NCI-H2081 (cell line): ENCODE measurements at places on chromosomes 11 and 22.
A peak's percentile ranks its signal among the peaks of the same experiment; 100 is the strongest.

DNA sequence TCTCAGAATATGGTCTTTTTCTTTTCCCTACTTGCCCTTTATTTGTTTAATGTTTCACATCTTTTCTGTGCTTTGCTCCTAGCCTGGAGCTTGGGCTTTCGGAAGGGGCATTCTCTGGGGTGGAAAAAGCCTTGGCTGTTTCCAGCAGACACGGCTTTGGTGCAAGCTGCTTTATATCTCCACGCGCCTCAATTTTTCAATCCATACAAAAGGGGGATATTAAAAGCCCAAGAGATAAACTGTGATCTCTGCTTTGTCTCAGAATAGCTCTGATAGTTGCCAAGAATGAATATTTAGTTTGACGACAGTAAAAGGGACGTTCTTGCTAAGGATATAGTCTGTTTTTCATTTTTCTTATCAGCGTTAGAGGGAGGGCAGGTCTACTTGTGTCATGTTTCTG, 194.0 kb upstream of the KIRREL3 start:
- DNase-seq, result no peak

GRCh38 chr22:29146091-29146560, 59.6 kb upstream of the EMID1 start:
- DNase-seq, result no peak

DNA sequence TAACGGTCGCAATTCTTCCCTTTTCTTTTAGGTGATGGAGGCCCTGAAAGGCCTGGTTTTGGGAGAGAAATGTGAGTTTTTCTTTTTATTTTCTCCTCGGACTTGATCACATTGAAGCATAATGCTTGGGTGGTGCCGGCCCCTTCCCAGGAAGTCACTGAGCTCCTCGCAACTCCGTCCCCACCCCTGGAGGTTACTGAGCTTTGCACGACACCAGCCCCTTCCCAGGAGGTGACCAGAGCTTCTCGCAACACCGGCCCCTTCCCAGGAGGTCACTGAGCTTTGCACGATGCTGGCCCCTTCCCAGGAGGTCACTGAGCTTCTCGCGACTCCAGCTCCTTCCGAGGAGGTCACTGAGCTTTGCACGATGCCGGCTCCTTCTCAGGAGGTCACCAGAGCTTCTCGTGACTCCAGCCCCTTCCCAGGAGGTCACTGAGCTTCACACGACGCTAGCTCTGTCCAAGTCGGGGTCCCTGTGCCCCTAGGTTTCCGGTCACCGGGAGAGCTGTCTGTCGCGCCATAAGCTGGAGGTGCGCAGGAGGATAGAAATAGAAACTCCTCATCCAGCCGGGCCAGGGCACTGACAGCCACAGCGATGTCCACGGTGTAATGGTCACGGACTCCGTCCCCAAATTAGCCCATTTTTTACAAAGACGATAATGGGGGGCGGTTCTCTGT, 586.4 kb downstream of the BRD1 start:
- DNase-seq, result no peak

- DNase-seq, result peak; percentile 21
These were observed at the start of gene MMP10 for GRCh38 chr11:102780491-102780918. MMP10 (minus strand) TSS chr11:102780628; CDS start chr11:102780591, 37 bp downstream.

- no peak for DNase-seq
These were observed 8.4 kb downstream of the DAGLA start for GRCh38 chr11:61688365-61689163.

GRCh38 chr11:34585304-34585734, 35.6 kb upstream of the EHF start:
- no peak for DNase-seq

DNA sequence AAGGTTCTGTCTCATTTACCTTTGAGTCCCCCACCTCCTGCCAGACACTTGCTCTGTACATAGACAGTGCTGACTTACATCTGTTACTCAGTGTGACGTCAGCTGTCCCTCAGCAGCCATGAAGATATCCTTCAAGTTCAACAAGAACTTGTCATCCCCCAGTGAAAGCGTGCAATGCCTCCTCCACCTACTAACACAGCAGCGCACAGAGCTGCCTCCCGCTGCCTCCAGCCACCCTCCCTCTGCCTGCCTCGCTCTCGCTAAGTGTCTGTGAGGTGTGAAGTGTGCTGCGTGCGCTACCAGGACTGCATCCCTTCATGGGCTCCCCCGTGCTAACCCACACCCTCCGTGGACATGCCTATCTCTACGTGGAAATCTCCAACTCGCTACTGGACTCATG, 621.4 kb downstream of the BRD1 start:
- DNase-seq, result no peak

GRCh38 chr11:119166368-119167076, 2.0 kb upstream of the NLRX1 start:
- no peak for DNase-seq

GRCh38 chr11:47995360-47995769, 15.0 kb downstream of the PTPRJ start:
- no peak for DNase-seq

- no peak for DNase-seq
These were observed 655.2 kb downstream of the TBC1D22A start for GRCh38 chr22:47417699-47418098.

- DNase-seq, result no peak
These were observed 223.2 kb downstream of the BLID start for GRCh38 chr11:121892863-121893262.

GRCh38 chr22:22167791-22168189, 76.8 kb upstream of the VPREB1 start:
- peak; percentile 4 for DNase-seq

DNA sequence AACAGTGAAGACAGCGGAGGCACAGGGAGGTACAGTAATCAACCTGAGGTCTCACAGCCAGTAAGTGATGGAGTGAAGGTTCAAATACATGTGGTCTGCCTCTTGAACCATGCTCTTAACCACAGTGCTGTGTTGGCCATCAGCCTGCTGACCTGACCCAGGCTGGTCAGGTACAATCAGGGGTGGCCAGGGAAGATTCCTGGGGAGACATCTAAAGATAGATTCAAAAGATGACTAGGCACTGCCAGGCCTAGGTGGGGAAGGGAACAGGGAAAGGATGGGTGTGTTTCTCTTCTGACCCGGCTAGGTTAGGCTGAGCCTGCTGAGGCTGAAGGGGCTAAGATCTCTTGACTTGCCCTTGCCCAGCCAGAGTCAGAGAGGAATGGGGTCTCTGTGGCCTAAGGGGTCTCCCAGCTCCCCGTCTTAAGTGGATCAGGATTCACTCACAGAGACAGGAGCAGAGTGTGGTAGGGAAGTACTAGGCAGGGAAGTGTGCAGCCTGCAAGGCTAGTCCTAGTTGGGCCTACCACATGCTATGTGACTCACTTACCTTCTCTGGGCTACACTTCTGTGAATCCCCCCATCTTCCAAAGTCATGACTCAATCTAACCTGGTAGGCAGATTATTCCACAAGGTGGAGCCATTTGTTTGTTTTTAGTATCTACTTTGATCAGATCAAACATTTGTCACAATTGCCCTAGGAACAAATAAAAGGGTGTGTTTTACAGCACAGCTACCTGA, 10.4 kb upstream of the SREBF2 start:
- DNase-seq, result peak; percentile 30

DNA sequence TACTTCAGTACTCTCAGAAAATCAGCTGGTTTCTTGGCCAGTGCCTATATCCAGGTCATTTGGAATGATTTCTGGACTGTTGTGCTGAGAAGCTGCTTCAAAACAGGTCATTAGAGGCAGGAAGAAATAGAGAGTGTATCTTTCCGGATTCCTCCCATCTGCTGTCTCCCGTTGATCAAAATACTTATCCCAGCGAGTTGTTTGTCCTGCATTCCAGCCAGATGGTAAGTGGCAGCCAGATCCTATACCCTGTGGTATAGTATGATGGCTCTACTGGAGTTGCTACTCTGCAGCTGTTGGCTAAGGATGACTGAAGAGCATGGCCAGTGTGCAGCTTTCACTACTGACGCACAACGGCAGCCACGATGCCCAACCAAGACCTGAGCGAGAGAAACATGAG, 560.9 kb upstream of the ANO5 start:
- no peak for DNase-seq

DNA sequence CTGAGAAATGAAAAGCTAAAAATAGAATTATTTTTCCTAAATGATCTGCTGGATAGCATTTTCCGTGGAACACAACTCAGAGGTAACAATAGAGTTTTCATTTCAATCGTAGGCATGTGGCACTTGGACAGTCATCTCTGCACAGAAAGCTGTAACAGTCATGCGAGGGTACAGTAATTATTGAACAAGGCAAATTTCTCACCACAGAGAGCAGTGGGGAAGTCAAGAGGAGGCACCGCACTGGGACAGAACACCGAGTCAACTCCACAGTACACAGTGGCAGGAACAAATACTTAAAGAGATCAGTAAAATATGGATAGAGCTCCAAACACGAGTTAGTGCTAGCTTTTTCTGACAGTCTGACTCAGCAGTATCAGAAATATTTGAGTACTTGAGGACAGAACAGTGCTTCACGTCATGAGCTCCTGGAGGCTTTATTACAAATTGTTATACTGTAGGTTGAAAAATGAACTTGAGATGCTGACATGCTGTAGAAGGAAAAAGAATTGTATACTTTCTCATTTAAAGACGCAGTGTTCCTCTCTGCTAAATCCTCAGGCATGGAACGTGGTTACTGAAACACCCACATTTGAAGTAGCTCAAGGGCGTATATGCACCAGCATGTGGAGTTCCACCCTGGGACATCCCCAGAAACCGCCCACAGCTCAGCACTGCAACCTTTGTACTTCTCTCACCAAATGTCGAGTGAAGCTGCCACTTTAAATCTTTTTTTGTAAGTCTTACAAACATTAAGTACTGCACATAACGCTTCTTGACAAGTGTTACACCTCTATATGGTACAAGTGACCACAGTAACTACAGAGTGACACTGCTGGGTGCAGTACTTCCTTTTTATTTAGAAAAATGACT, 27.4 kb upstream of the YPEL1 start:
- no peak for DNase-seq

- DNase-seq, result no peak
These were observed 11.7 kb downstream of the RNF141 start for GRCh38 chr11:10529279-10529678.

DNA sequence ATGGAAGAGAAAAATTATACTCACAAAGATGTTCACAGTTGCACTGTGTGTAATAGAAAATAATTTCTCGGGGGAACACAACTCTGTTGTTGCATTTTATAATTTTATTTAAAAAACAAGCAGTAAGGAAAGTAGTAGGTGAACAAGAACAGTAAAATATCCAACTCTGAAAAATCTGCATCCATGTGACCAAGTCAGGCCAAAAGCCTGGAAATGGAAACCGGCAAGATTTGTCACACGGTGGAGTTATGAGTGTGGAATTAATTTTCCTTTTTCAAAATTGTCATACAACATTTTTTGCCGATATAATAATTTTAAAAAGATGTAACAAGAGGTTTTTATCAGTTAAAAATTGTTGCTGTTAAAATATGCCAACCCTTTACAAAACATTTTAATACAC, 1421.5 kb downstream of the BRD1 start:
- no peak for DNase-seq

- DNase-seq, result no peak
These were observed 17.8 kb upstream of the KCNJ11 start for GRCh38 chr11:17406082-17406817.

DNA sequence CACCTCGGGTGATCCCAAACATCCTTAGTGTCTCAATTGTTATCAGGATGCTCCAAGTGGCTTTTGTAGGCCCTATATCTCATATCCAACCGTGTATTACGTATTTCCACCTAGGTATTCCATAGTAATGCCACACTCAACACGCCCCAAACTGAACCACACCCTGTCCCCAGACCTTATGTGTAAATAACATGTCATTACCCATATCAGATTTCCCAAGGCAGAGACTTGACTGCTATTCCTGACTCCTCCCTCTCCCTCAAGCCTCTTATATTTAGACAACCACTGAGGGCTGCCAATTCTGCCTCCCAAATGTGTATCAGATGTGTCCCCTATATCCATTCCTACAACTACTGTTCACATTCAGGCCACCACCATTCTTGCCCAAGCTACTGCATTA, 132.8 kb upstream of the NCAM1 start:
- DNase-seq, result no peak

DNA sequence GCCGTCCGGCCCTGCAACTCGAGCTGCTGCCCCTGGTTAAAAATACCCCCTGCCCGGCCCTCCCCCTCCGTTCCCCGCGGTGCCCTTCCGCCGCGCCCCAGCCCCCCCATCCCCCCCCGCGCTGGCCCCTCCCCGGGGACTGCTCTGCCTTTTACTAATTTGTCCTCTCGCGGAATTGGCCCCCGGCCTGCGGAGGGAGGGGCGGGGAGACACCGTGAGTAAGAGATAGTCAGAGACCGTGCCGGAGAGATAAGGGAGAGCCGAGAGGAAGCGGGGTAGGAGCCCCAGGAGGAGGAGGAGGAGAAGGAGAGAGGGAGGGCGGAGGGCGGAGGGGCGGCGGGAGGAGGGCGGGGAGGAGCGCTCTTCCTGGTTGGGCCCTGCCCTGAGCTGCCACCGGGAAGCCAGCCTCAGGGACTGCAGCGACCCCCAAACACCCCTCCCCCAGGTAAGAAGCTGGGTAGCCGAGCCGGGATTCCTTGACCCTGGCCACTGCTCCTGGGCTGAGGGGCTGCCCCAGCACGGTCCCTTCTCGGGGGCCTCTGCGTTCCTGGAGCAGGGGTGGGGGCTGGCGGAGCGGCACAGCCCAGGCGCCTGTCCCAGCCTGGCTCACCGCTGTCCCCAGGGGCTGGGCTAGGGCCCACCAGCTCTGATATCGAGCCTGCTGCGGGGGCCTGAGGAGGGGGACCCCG, at the start of gene CAPN1:
TSS of gene CAPN1 (plus strand) at position 360 of the 689 bp plus-strand sequence. CDS start 774 bp downstream, outside the sequence.
- peak; percentile 63 for DNase-seq

GRCh38 chr11:28874706-28875105, 766.5 kb downstream of the METTL15 start:
- DNase-seq, result no peak

DNA sequence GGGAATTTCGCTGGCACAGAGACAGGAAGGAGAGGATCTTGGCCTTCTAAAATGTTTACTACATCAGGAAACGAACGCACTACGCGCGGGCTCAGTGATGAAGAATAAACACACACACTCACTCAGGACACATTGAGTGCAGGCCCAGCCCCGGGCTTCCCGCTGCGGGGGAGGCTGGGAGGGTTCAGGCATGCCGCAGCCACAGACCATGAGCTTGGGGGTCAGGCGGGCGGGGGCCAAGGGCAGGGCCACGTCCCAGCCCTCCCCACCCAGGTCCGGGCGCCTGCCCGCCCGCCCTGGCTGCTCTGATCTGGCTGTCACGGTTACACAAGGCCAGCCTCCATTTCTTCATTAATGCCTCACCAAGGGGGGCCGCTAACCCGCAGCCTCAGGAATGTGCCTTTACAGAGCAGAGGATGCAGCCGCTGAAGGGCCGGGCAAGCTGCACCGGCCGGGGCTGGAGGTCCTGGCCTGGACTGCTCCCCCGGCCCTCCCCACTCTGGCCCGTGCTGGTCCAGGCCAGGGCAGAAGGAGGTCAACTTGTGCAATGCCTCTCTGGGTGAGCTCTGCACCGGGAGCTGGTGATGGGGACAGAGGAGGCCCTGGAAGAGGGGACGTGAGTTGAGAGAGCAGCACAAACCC, 41.7 kb downstream of the IGF2 start:
- no peak for DNase-seq

GRCh38 chr11:9838961-9839360, 175.1 kb downstream of the SWAP70 start:
- no peak for DNase-seq

GRCh38 chr22:45208993-45209838, 31.5 kb downstream of the KIAA0930 start:
- DNase-seq, result no peak

GRCh38 chr11:114283422-114283821, 12.8 kb upstream of the NNMT start:
- no peak for DNase-seq

GRCh38 chr11:45543808-45544422, 121.5 kb downstream of the CHST1 start:
- no peak for DNase-seq

GRCh38 chr11:35311331-35311730, 108.0 kb downstream of the SLC1A2 start:
- DNase-seq, result no peak
